LHCN-M2 (cell line): ENCODE measurements at places on chromosomes 2 and 18.

GRCh38 chr2:26346454-26347053 is at the start of gene ADGRF3:
TSS of gene ADGRF3 (minus strand) at chr2:26346789. CDS start at chr2:26346234, 555 bp downstream.
- peak; percentile 38 for DNase-seq

- DNase-seq = peak; percentile 30
These were observed 42.1 kb upstream of the TAF1B start for GRCh38 chr2:9800975-9801726.

GRCh38 chr2:27308359-27308881 is at the start of gene UCN:
TSS of gene UCN (minus strand) at chr2:27308445. CDS start at chr2:27307895, 550 bp downstream.
- DNase-seq = no peak

DNA sequence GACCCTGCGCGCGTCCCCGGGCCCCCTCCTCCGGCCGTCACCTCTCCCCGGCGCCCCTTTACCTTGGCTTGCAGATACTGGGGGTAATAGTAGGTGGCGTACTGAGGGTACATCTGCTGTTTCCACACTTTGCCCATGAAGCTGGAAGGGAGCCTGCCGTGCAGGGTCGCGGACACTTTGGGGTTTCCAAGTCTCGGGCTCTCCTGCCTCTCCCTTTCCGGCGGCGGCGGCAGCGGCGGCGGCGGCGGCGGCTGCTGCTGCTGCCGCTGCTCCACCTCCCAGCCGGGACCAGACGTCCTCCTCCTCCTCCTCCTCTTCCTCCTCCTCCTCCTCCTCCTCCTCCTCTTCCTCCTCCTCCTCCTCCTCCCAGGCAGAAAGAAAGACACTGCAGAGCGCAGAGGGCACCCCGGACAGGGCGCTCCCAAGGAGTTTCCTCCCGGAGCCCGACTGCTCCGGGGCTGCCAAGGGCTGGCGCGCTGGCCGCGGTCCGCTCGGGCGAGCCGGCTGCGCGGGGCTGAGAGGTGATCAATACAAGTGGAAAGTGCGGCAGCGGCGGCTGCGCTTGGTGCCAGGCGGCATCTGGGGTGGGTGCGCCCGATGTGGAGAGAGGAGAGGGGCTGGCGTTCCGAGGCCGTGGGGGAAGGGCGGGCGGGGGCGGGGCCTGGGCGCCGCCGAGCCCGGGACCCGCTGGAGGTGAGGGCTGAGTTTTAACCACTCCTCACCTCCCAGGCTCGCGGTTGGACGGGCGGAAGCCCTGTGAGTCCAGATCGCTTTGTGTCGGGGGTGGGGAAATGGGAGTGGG is at the start of gene RBMS1:
TSS of gene RBMS1 (minus strand) at position 581 of the 802 bp plus-strand sequence. CDS start at position 137, 444 bp downstream.
- DNase-seq = peak; percentile 57

GRCh38 chr2:54054271-54054670 is 61.1 kb upstream of the ACYP2 start:
- no peak for DNase-seq

DNA sequence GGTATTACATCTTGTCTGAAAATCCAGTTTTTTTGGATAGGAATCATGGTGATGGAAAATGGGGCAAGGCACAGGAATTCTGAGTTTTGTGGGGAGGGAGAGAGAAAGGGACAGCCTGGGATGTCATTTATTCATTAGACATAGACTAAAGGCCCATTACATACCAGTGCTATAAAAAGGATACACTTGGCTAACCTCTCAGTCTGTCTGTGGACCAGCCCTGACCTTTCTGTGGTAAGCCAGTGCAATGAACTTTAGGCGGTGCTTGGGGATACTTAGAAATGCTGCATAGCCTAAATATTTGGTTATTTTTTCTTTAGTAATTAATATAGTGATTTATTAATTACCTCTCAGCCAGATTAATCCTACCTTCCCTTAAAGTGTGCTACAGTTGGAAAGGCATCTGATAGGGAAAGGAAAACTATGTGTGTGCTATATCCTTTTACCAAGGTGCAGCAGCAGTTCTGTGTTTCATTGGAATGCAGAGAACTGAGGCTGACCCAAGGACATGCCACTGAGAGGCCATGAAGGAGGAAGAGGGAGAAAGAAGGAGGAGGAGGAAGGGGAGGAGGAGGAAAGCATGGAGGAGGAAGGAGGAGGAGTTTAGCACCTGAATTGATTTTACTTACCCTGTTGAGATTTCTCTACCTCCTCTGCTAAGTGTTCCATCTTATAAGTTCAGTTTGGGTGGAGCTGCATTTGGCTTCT is 37.5 kb downstream of the KCNS3 start:
- DNase-seq = no peak

DNA sequence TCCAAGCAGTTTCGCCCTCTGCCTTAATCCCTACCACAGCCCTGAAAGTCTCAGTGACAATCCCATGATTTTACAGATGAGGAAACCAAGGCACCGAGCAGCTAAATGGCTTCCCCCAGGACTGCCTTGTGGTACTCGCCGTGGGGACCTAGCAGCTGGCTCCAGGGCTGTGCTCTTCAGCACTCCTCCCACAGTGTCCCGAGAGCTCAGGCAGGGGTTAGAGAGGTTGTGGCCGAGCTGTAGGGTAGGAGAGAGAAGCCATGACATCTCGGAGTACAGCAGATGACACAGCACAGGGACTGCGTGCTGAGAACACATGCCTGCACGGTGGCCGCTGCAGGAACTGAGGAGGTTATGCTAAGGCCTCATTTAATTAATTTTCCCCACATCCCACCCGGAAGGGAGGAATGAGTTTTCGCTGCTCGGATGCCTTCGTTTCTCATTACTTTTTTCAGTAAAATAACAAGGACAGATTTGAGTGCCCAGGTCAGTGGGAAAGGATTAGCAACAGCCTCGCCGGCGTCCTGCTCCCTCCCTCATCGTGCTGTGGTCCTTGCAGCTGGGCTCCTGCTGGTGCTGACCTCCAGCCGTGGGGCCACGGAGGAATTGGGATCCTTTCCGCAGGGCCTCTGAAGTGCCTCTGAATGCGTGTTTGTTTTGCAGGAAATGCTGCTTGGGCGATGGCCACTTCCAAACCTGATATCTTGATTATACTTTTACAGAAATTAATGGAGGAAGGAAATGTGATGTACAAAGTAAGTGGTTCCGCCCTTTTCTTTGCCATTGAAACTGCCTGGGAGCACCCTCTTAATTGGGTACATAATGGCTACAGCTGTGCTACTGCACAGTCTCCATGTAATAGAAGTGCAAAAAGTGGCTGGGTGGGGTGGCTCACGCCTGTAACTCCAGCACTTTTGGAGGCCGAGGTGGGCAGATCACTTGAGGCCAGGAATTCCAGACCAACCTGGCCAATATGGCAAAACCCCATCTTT is 61.2 kb downstream of the WDSUB1 start:
- no peak for DNase-seq

DNA sequence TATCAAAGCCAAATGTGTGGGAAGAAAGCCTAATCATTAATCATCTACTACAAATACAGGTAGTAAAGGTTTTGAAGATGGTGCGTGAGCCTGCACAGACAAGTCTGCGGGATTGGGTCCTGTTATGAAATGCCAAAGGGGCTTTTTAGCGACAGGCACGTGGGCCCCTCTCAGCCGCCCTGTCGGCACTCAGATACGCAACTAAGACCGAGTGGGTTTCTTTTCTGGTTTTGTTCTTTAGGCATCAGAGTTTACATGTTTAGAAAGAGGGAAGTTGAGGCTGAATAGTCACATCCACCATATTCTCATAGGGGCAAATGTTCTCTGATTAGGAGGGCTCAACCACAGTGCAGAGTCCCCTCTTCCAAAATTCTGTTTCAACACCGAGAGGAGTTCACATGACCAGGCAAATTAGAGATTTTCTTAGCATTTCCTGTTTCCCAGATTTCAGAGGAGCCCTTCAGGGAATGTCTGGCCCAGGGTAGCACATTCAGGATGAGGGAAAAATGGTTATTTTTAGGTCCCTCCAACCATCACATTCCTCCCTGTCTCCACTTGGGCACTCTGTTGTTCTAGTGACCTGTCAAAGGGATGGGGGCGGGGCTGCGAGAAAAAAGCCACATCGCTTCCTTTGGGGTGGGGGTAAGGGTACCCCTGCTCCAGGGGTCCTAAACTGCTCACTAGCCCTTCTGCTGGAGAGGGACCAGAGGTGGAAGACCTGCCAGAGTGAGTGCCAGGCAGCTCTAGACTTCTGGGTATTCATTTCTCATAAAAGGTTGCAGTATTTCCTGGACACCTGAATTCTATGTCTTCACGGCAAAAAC is 159.2 kb downstream of the BCL2 start:
- DNase-seq = no peak

GRCh38 chr2:28436525-28437051 is 43.9 kb downstream of the FOSL2 start:
- no peak for DNase-seq

DNA sequence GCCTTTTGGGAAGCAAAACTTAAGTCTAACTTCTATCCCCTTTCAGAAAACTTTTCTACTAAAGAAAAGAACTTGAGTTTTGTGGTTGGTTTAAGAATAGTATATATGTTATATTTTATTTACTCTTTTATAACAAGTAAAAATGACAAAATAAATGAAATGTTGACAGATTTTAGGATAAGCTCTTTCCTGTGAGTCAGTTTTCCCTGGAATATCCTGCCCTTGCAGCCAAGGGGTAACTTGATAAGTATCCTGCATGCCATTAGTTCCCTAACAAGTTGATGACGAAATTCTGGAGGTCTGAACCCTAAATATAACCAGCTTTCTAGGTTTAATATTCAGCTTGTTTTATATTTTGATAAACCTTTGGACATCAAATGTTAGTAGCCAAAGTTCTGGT is 7.3 kb upstream of the HTR2B start:
- DNase-seq = peak; percentile 77

- no peak for DNase-seq
These were observed 82.6 kb downstream of the ASB1 start for GRCh38 chr2:238509151-238509835.

- DNase-seq = no peak
These were observed 162.7 kb downstream of the INHBB start for GRCh38 chr2:120508567-120509041.

DNA sequence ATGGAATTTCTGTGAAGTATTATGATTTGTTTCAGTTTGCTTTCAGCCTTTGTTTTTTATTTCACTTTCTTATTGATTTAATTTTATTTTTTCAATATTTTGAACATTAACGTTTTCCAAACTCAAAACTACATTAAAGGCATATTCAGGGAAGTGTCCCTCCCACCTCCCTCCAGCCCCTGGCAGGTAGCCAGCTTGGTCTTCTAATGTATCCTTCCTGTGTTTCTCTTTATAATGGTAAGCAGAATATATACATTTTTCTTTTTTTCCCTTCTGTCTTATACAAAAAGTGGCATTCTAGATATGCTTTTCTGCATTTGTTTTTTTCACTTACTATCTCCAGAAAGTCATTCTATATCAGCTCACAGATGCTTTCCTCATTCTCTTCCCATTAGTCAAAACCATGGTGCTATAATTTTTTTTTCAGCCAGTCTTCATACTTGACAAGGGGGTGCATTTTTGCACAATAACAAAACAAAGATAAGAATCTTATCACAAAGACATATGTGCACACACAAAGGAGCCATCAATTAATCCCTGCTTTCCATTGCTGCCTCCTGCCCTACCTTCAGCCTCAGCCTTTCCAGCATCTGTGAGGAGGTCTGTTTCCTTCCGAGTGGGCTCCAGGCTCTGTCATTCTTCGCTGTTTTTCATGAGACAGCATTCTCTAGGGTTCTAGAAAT is 33.7 kb upstream of the TMEM177 start:
- DNase-seq = no peak

DNA sequence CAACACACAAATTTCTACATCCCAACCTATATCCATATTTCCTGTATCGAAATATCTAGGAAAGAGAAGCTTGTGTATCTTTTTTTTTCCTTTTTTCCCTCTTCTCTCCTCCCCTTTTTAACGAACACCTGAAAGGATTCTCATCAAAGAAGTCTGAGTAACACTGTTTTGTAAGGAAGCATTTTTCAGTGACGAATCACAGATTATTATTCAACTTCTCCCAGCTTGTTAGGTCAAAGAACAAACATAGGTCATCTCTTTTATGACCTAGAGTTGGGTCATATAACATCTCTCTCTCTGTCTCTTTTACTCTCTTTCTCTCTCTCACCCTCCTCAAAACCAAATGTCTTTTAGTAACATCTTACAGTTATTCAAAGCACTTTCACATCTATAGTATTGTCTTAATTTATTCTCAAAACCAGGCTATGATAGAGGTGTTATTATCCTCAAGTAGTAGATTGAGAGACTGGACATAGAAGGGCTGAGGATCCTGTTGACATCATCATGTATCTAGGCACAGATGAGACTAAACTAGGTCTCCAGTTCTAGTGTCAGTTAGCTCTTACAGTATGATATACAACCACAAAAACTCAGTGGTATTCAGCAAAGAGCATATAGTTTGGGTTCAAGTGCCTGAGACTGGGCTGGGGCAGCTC is 80.1 kb upstream of the SPOPL start:
- DNase-seq = peak; percentile 64

GRCh38 chr2:61493523-61493942 is 22.6 kb upstream of the USP34 start:
- peak; percentile 54 for DNase-seq

GRCh38 chr2:19801367-19802080 is 100.3 kb downstream of the TTC32 start:
- DNase-seq = peak; percentile 98

DNA sequence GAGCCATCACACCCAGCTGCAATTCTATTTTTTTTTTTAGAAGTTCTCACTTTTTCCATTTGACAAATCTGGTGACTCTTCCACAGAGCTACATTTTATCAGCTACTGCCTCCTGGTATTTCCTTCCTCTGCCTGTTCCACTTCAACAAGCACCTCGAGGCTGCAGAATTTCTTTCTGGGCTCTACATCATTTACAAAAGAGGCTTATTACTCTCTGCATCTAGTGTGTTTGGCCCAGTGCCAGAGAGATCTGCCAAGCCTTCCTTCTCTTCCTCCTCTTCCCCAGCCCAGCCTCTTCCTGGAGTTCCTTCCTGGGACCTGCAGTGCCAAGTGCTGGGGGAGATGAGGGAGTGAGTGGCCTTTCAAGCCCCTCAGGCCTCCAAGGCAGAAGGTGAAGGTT is 119.6 kb upstream of the ITGA6 start:
- no peak for DNase-seq

DNA sequence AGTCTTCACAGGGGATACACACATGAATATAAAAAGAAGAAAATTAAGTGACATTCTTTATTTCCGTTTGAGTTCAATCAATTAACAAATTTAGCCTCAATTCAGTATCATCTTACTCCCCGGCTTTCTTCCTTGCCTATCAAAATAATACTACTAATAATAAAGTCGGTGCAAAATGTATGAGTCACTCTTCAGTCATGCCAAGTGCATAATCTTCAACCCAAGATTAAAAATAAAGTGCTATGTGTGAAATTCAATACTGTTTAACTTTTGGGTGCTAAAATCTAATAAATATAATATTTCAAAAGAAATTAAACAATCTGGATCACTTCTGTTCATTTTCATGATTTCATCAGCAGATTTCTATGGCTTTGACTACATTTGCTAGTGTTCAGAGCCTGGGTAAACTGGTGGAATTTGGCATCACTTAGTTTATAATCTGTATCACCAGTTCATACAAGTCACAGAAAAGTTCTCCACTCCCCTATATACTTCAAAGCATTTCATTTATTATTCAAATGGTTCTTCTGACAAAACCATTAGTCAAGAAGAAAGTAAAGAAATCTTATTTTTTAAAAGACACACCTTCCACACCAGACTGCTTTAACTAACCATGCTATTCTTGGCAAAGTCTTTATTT is 183.6 kb downstream of the THADA start:
- DNase-seq = peak; percentile 39
